ENCODE measurements at places on chromosomes 12 and 14.

GRCh38 chr14:103061482-103061976, 4.2 kb upstream of the CDC42BPB start:
- no peak for DNase-seq

GRCh38 chr12:104172570-104172947, 34.5 kb upstream of the NFYB start:
- DNase-seq = no peak

DNA sequence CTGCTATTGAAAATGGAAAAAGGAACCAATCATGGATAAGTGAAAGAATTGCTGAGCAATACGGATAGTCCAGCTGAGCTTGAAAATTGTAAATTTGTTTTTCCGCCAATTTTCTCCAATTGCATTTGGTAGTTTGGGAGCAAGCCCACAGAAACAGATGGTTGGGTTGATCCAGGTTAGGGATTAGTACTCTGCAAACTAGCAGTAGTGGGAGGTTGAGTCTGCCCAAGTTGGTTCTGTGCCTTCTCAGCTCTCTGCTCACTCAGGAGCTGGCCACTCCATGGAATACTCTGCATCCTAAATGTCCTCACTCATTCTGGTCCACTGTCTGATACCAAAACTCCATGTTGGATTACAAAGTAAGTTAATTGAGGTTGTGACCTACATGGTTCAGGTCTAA, 361.1 kb upstream of the ATP2B1 start:
- no peak for DNase-seq

GRCh38 chr12:68294251-68294650, 37.9 kb downstream of the MDM1 start:
- no peak for DNase-seq

- DNase-seq = no peak
Observed at GRCh38 chr12:5996459-5996858, 51.4 kb upstream of the ANO2 start.

DNA sequence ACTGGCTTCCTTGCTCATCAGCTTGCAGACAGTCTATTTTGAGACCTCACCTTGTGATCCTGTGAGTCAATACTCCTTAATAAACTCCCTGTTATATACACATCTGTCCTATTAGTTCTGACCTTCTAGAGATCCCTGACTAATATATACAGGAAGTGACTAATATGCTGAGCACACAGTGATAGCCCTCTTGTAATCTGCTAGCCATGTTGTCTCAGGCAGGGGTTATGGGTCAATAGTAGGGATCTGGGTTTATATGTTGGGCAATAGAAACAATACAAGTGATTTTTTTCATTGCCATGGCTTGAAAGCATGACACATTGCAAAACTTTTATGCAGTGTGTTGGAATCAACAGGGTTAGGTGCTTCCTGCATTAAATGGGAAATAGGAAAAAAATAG, 562.2 kb downstream of the GALC start:
- peak; percentile 48 for DNase-seq

- no peak for DNase-seq
Observed at GRCh38 chr14:69263771-69264170, 3.8 kb downstream of the GALNT16 start.

GRCh38 chr14:69214393-69214792, 23.1 kb downstream of the EXD2 start:
- DNase-seq = no peak

DNA sequence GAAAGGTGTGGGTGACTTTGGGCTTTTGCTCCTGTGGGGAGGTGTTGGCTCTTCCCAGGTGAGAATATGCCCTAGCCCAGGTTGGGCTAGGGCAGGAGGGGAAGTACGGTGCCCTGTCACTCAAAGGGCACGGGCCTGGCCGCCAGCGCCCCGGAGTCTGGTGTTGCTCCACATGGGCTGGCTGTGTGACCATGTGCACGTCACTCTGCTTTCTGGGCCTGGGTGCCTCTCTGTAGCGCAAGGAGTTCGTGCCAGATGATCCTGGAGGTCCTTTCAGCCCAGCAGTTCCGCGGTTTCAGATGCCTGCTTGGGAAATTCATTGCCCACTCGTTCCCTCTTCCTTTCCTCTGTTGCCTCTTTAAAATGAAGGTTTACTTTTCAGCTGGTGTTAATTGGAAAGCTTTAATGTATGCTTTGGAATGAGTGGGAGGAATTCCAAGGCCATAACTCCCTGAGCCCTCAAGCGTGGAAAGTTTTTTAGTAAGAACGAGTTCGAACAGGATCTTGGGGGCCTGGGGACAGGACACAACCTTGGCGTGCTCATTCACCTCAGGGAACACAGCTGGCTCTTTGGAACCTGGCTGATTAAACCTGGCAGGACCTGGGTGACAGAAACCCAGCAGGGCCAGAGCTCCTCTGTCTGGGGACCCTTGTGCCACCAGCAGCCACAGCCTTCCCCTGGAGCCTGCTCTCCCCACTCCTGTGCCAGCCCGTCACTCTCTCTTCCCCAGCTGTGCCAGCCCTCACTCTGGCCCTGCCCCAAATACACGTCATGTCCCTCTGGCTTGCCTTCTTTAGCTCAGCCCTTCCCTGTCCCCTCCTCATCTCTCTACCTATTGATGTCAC, 42.8 kb downstream of the TSPAN9 start:
- no peak for DNase-seq

- DNase-seq = no peak
Observed at GRCh38 chr14:30993071-30993470, 32.4 kb upstream of the AP4S1 start.

DNA sequence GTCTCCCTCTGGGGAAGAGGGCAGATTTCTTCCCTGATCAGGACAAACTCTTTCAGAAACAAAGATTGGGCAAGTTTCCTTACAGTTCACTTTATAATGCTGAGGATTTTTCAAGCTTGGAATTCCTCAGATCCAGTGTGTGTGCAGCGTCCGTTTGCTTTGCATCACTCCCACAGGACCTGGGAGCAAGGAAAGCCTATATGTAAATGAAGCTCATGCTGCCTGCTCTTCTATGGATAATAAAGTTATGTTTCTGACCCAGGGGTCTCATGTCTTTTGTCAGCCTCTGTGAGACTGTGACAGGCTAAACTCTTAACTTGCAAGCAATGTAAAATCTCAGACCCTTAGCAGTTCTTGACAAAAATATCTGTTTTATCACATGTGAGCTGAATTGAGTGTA, 41.6 kb downstream of the TRHDE start:
- DNase-seq = no peak

- DNase-seq = no peak
Observed at GRCh38 chr12:11830307-11830801, 180.9 kb downstream of the ETV6 start.

DNA sequence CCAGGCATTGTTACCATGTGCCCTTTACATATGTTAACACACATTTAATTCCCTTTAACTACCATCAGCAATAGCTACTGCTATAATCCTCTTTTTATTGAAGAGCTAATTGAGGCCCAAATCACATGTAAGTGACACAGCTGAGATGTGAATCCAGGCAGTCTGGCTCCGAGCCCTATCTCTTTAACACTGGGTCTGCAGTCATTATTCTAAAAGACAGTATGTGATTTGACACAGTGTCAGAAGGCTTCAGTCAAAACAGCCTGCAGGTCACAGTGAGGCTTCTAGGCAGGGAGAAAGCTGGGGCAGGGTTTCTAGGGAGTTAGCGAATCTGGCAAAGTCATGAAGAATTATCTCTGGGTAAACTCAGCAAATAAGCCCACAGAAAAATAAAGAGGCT, 148.2 kb downstream of the KIF21A start:
- DNase-seq = no peak

DNA sequence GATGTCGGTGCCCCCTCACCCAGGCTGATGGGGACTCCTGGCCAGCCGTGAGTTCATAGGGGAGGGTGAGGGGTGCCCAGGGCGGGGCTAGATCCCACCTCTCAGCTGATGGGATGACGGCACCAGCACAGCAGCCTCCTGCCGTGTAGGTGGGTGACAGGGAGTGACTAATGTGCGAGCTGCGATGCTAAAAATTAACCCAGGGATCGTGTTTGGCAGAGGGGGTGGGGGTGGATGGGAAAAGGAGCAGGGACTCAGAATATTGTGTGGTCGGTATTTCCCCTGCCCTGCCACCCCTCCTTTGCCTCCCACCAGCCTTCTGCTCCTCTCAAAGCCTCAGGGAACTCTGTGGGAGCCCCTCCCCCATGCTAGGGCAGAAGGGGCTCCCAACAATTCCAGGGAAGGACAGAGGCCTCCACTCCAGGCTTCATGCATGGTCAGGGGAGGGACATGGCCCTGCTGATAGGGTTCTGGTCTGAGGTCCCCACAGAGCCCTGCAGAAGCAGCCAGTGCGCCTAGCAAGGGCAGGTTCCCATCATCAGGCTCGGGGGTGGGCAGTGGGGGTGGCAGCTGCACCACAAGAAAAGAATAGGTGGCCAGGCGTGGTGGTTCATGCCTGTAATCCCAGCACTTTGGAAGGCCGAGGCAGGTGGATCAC, 12.5 kb downstream of the TAMALIN start:
- no peak for DNase-seq

GRCh38 chr12:25284024-25284423, 33.3 kb upstream of the KRAS start:
- no peak for DNase-seq

- no peak for DNase-seq
Observed at GRCh38 chr14:67566908-67567307, 33.2 kb downstream of the PIGH start.

DNA sequence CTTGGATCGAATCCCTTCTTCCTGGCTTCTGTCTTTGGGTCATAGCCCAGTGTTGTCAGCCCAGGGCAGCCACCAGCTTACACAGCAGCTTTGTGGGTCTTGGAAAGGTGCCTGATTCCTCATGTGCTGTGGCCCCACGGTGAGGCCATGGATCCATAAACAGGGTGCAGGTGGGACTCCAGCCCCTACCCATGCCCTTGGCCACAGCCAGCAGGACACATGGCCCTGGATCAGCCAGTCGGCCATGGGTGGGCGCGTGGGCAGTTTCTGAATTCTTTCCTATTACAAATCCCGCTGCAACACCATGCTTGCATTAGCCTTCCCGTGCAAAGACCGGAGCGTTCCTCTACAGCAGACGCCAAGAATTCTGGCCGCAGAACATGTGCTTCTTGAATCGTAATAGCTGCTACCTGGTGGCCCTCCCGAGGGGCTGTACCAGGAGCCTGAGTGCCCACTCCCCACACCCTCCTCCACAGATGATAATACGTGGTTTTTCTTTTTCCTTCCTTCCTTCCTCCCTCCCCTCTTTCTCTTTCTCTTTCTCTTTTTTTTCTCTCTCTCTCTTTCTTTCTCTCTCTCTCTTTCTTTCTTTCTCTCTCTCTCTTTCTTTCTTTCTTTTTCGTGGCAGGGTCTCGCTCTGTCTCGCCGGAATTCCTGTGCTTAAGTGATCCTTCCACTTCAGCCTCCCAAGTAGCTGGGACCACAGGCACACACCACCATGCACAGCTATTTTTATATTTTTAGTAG, 2.9 kb upstream of the MMP17 start:
- DNase-seq = no peak

GRCh38 chr12:106866426-106867080, 89.2 kb upstream of the TMEM263 start:
- DNase-seq = no peak

DNA sequence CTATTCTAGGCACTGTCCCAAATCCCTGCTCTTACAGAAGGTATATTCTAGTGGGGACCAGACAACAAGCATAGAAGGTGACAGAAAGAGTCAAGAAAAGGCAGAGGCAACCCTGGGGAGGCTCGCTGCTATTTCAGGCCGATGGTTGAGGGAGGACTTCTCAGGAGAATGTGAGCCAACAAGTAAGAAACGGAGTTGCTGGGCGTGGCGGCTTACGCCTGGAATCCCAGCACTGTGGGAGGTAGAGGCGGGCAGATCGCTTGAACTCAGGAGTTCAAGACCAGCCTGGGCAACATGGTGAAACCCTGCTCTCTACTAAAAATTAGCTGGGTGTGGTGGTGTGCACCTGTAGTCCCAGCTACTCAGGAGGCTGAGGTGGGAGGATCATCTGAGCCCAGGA, 4.7 kb upstream of the GOLGA3 start:
- no peak for DNase-seq

DNA sequence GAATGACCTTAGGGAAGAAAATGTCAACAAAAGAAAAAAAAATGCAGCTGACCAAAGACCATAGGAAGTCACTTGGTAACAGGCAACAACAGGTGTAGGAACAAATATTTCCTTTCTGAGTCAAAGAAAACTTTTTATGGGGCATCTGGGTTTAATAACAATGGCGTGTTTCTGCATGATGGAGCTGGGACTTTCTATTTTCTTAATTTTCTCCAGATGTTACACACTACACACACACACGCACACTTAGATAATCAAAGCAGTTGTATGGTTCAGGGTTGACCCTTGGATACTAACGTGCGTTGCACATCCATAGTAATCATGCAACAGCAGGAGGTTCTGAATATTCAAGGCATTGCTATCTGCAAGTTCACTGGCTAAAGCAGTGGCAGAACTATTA, 47.9 kb upstream of the NTF3 start:
- no peak for DNase-seq

DNA sequence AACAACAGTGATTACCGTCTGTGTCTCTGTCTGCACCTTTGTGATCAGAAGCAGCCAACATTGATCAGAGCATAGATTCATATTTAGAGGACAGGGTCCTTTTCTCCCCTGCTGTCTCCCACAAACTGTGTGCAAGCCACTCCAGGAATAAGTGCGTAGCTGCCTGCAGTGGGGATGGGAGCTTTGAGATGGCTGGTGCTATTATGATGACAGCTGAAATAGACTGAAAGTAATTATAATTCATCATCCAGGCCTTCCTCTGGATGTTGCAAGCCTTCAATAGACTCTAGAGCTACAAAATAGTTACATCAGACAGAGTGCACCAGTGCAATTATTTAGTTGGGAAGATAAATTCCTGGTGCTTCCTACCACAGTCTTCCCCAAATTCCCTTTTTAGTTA, 68.1 kb downstream of the BORCS5 start:
- DNase-seq = no peak

GRCh38 chr12:57459055-57459749, 383 bp upstream of the GLI1 start:
- peak; percentile 89 for DNase-seq

GRCh38 chr14:61954306-61954705, 192.1 kb downstream of the SNAPC1 start:
- DNase-seq = no peak

- DNase-seq = no peak
Observed at GRCh38 chr14:61568572-61569011, 126.7 kb upstream of the HIF1A start.

GRCh38 chr14:33393231-33393894, 454.7 kb downstream of the NPAS3 start:
- no peak for DNase-seq

GRCh38 chr14:90421632-90422020, 24.8 kb downstream of the CALM1 start:
- no peak for DNase-seq

DNA sequence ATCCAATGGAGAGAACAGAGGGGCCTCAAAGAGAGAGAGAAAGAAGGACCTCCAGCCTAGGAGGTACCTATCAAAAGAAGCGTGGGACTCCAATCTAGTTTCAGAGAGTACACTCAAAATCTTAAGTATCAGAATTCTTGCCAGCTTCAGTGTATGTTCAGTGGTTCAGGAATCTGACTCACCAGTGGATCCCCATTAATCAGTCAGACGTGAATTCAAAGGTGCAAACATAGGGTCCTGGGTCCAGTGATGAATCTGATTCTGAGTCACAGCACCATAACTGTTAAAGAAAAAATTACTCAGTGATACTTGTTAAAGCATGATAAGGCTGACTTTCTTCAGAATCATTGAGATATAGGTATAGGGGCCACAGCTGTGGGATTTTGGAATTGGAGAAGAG, 33.2 kb downstream of the ETNK1 start:
- no peak for DNase-seq
